ENCODE measurements at places on chromosomes 13 and 19.

- DNase-seq, result no peak
Measured at GRCh38 chr19:7460562-7460966, 28.3 kb downstream of the PEX11G start.

- DNase-seq, result no peak
Measured at GRCh38 chr13:45930177-45930576, 78.6 kb upstream of the SIAH3 start.

DNA sequence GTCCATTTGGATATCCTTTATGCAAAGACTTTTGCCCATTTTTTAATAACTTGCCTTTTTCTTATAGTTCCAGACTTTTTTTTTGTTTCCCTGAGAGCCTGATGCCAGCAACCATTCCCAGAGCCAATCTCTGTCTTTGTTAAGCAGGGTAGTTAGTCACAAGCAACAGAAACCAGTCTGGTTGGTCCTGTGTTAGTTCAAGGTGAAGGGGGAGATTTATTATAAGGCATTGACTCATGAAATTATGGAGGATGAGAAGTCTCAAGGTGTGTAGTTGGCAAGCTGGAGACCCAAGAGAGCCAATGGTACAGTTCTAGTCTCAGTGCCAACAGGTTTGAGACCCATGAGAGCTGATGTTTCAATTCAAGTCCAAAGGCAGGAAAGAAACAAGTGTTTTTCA is 33.0 kb downstream of the GPR12 start:
- DNase-seq, result no peak

DNA sequence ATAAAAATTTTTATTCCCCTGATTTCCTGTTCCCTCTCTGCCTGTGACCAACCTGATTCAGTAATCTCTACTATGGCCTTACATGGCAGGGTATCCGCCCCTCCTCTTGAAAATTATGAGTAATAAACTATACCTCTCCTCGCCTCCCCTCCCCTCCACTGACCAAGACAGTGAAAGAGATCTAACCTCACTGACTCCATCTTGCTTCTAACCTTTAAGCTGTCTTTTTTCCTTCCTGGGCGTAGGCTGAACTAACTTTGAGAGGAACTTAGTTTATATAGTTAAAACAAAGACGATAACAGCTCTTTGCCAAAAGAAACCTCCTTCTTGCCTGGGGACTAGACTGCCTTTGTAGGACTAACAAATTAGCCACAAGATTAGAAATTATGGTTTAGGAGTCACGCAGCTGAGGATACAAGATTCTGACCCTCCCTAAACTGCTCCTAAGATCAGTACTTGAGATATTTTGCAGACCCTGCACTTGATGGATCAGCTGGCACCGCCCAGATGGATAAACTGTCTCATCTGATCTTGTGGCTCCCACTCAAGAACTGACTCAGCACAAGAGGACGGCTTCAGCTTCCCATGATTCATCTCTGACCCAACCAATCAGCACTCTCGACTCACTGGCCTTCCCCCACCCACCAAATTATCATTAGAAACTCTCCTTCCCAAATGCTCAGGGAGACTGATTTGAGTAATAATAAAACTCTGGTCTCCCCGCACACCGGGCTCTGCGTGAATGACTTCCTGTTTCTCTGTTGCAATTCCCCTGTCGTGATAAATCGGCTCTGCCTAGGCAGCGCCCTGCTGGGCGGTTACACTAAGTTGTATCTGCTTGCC is 187.1 kb downstream of the TDRD3 start:
- DNase-seq, result no peak

DNA sequence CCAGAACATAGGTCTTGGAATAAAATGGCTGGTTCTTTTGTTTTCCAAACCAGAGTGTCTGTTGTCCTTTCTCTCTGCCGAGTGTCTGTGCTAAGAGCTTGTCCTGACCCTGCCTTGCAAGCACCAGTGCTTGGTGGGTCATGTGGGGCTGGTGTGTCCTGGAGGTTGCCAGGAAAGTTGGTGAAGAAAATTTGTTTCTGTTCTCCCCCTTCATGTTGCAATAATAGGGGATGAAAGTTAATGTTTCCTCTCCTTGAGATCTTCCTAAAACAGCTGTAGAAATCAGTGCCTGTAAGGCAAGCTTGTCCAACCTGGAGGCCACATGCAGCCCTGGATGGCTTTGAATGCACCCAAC is 2.7 kb downstream of the HAMP start:
- DNase-seq, result no peak

DNA sequence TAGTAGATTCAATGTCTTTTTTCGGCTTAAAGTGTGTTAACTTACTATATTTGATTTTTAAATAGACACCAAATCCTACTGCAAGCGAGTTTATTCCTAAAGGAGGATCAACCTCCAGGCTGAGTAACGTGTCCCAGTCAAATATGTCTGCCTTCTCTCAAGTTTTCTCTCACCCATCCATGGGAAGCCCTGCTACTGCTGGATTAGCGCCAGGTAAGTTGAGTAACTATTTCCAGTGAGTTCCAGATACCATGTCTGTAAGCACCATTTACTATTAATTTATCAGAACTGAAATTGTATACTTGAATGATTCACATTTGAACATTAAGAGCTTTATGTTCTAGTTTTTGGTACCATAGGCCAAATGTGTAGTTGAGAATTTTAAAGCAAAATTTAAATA is 81.8 kb downstream of the PAN3 start:
- DNase-seq, result no peak

GRCh38 chr13:110637275-110637674 is 21.9 kb downstream of the NAXD start:
- DNase-seq, result no peak

GRCh38 chr19:45515081-45515624 is 7.9 kb downstream of the VASP start:
- DNase-seq, result no peak

- DNase-seq, result no peak
Measured at GRCh38 chr13:43269037-43269481, 245.7 kb downstream of the DNAJC15 start.

- no peak for DNase-seq
Measured at GRCh38 chr13:93776936-93777335, 550.3 kb downstream of the GPC6 start.
